Kasumi-1 (cell line): ENCODE measurements at places on chromosomes 2 and 18.

- DNase-seq: no peak
Measured at GRCh38 chr2:157853211-157853610, 22.9 kb downstream of the ACVR1 start.

DNA sequence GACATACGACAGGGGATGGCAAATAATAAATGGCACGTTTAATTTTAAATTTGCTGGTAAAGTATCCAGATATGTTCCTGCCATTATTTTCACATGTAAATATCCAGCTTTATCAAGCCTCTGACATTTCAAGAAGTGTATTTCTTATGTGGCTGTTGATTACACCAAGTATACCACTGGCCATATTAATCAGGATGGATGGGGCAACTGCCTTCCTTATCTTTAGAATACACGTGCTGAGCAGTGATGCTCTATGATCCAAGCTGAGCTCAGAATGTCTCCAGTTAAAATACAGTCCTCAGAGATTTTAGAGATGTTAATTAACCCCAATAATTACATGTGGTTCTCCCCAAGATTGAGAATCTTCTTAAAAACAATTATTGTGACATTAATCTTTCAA is 38.3 kb upstream of the RAPGEF4 start:
- no peak for DNase-seq

DNA sequence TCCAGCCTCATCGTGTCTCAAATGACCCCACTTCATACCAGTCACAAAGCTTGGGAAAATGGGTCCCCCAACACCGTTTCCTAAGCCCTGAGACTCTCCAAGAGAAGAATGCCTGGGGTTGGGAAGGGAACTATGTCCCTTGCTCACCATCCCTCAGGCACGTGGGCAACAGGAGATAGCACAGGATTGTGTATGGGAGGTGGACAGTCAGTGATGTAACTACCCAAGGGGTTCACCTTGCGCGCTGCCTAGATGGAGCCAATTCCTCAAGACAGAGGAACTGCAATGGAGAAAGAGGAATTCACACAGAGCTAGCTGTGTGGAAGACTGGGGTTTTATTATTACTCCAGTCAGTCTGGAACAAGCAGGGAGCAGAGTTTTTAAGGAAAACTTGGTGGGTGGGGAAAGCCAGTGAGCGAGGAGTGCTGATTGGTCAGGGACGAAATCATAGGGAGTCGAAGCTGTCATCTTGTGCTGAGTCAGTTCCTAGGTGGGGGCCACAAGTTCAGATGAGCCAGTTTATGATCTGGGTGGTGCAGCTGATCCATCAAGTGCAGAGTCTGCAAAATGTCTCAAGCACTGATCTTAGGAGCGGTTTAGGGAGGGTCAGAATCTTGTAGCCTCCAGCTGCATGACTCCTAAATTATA is 13.8 kb upstream of the CXCR1 start:
- DNase-seq: no peak

DNA sequence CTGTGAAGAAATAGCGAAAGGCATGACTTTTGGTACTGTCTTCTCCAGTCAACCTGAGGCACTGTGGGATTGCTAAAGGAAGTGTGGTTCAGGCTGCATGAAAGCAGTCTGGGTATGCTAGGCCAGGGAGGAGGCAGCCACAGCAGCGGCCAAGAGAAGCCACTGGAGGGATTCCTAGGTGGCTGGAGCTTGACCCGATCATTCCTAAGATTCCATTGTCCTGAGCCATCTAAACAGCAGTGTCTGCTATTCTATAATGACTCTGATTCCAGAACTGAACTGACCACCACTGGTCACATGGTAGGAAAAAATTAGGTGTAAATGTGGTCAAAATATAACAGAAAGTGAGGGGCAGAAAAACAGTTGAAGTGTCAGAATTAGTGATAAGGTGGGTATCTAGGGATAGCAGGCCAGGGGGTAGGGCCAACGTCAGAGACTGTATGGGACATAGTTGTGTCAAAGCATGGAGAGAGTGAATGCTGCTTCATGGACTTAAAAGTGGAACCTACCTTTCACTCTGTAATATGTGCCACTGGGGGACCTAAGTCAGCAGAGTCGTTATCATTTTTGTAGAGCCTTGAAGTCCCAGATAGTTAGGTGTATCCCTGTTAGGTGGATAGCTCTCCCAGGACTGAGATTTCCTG is 204.6 kb downstream of the CTNNA2 start:
- no peak for DNase-seq

GRCh38 chr2:43080571-43081021 is 145.8 kb downstream of the ZFP36L2 start:
- DNase-seq: no peak

GRCh38 chr2:9179572-9180201 is 26.9 kb upstream of the ASAP2 start:
- DNase-seq: no peak
